ENCODE measurements at places on chromosomes 1 and 21.

- ATAC-seq, result no peak
Observed at GRCh38 chr1:21867451-21867996, 55.5 kb downstream of the LDLRAD2 start.

GRCh38 chr1:193629875-193630274, 443.5 kb upstream of the B3GALT2 start:
- ATAC-seq, result no peak

DNA sequence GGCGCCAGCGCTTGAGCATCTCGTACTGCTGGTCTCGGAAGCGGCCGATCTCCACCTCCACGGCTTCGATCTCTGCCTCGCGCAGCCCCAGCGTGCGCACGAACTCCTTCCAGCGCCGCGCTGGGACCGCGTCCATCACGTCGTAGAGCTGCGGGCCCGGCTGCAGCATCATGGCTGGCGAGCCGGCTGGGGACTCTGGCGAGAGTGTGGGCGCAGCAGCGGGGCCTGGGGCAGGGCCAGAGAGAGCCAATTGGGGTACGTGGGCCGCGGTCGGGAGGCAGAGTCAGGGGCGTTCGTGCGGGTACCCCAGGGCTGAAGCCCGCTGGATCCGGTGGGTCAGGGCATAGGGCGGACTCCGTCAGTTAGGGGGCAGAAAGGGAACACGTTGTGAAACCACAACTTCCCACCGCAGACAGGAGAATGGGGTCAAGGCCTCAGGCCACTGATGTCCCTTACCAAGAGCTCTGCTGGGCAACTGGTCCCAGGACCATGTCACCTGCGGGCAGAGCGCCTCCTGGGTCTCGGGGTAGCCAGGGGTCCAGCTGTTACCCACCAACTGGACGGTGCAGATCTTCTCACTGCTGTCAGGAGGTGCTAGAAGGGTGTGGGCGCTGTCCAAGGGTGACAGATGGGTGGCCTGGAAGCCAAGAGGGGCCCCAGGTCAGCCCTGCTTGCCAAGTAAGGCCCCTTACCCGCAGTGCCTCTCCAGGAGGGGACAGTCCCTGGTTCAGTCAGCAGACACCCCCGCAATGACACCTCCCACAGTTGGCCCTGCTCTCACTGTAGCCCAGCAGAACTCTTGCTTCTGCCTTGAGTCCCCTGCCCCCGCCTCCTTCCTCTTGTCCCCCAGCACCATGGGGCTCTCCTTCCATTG, 4.2 kb downstream of the TNFRSF25 start:
- ATAC-seq, result no peak

DNA sequence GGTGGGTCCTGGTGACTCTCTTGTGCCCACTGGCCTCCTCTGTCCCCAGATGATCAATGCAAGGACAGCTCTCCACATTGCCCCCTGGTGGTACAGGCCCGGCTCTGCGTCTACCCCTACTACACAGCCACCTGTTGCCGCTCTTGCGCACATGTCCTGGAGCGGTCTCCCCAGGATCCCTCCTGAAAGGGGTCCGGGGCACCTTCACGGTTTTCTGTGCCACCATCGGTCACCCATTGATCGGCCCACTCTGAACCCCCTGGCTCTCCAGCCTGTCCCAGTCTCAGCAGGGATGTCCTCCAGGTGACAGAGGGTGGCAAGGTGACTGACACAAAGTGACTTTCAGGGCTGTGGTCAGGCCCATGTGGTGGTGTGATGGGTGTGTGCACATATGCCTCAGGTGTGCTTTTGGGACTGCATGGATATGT, 10.8 kb downstream of the ADAMTSL4 start:
- peak; percentile 8 for ATAC-seq

GRCh38 chr1:88463401-88463985, 220.6 kb upstream of the PKN2 start:
- ATAC-seq, result no peak

- no peak for ATAC-seq
Observed at GRCh38 chr21:18369115-18369514, 34.5 kb downstream of the TMPRSS15 start.

GRCh38 chr1:86477682-86478081, 9.0 kb downstream of the CLCA1 start:
- no peak for ATAC-seq

GRCh38 chr1:147723691-147724323, 36.6 kb downstream of the GJA5 start:
- ATAC-seq, result no peak

DNA sequence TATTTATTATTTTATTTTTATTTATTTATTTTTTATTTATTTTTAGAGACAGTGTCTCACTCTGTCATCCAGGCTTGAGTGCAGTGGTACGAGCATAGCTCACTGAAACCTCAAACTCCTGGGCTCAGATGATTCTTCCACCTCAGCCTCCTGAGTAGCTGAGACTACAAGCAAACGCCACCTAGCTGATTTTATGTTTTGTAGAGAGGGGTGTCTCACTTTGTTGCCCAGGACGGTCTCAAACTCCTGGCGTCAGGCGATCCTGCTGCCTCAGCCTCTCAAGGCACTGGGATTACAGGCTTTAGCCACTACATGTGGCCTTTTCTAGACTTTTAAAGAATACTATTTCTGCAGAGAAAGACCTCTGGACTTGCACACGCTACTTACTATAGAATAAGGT, 61.3 kb upstream of the C1orf53 start:
- ATAC-seq, result no peak

DNA sequence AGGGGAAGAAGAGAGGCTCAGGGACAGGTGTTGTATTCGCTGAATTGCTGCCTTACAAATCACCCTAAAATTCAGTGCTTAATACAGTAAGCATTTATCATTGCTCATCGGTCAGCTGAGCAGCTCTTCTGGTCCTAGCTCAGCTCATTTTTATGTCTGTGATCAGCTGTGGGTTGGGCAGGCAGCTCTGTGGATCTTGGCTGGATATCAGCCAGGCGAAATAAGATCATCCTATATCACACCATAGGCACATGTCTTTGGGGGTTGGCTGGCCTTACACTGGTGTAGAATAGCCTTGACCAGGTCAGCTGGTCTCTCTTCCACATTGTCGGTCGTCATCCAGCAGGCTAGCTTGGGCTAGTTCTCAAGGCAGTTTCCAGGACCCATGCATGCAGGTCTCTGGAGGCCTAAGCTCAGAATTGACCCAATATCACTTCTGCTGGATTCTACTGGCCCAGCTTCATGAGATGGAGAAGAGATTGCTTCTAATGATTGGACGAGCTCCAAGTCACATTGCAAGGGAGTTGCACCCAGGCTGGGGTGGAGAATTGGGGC, 448.6 kb downstream of the KIF26B start:
- ATAC-seq, result no peak

- no peak for ATAC-seq
Observed at GRCh38 chr21:44913425-44914175, 7.1 kb downstream of the ITGB2 start.

DNA sequence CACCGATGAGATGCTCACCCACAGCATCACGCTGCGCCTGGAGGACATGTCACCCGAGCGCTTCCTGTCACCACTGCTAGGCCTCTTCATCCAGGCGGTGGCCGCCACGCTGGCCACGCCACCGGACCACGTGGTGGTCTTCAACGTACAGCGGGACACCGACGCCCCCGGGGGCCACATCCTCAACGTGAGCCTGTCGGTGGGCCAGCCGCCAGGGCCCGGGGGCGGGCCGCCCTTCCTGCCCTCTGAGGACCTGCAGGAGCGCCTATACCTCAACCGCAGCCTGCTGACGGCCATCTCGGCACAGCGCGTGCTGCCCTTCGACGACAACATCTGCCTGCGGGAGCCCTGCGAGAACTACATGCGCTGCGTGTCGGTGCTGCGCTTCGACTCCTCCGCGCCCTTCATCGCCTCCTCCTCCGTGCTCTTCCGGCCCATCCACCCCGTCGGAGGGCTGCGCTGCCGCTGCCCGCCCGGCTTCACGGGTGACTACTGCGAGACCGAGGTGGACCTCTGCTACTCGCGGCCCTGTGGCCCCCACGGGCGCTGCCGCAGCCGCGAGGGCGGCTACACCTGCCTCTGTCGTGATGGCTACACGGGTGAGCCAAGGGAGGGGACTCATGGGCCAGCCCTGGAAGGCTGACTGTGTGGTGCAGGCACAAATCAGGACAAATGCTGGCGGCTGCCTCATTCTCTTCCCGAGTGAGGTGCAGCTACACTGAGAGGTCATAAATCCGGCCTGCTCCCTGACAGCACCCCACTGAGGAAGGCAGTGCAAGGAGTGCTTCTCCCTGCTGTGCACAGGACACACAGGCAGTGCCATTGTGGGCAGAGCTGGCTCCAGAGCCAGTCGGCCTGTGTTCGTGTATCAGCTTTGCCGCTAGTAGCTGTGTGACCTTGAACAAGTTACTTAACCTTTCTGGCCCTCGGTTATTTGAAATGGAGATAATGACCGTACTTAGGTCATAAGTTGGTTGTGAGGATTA, 9.4 kb downstream of the CELSR2 start:
- ATAC-seq, result no peak

- ATAC-seq, result peak; percentile 9
Observed at GRCh38 chr21:42799948-42800347, 79.4 kb downstream of the WDR4 start.

- no peak for ATAC-seq
Observed at GRCh38 chr1:66930823-66931174, 6.0 kb downstream of the MIER1 start.

GRCh38 chr1:203076031-203076511, 9.7 kb downstream of the MYOG start:
- no peak for ATAC-seq

- no peak for ATAC-seq
Observed at GRCh38 chr1:33377756-33378155, 53.1 kb downstream of the PHC2 start.

GRCh38 chr1:48186306-48186839, 36.1 kb upstream of the SLC5A9 start:
- no peak for ATAC-seq

GRCh38 chr1:212589446-212589845, 19.1 kb upstream of the ATF3 start:
- no peak for ATAC-seq

- no peak for ATAC-seq
Observed at GRCh38 chr21:46112725-46113215, 14.9 kb downstream of the COL6A2 start.

DNA sequence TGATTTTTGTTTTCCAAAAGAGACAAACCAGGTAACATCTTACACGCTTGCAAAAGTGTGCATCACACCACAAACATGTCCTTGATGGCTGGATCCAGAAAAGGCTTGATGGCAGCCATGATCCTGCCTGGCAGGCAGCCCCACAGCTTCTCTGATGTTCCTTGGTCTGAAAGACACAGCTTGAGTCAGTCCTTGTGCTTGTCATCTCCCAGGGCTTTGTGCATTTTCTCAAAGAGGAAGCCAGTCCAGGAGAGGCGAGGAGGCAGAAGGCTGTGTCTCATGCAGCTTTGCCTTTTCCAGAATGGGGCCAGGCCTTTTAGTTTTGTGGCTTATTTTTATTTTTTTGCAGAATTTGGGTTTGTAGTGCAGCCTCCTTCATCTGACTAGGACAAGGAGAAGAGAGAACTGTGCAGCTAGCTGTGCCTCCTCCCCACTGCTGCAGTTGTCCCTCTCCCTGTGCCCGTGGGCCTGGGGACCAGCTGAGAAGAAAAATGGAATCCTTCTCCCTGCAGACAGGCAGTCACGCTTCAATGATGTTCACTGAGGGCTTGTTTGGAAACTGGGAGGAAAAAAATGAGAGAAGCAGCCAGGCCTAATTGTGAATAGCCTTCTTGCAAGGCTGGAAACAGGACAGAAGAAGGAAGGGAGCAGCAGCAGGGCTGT, 7.4 kb downstream of the FNDC5 start:
- no peak for ATAC-seq

DNA sequence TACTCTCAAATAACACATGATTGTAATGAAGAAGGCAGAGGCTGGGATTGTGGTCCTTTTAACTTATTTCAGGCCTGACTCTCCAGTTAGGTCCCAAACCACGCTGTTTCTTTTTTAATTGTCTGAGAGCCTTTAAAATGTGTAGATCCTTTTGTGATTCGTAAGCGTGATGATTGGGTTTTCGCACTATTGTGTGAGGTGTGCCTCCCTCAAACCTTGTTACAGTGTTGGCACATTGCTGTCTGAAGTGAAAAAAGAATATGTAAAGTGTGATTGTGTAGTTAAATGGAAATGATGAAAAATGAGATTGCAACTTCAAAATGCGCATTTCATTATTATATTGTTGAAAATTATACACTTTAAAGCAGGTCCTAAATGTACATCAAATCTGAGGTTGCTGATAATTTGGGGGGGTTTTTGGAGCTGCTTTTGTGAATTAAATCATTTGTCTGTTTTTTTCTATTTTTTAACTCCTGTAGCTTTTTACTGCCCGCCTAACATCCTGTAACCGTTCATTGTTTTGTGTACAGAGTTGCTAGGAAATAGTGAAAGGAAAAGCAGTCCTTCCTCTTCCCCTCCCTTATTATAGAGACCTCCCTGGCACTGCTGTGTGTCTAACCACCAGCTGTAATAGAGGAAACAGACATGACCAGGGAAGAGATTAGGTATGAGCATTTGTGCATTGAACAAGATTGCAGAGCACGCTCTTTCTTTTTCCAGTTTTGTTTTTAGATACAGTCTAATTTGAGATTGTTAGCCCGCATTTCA, 43.3 kb downstream of the IARS2 start:
- ATAC-seq, result no peak

GRCh38 chr1:155083865-155084721, 5.5 kb downstream of the EFNA3 start:
- ATAC-seq, result no peak

GRCh38 chr21:41254090-41254700, 62.4 kb upstream of the FAM3B start:
- no peak for ATAC-seq

DNA sequence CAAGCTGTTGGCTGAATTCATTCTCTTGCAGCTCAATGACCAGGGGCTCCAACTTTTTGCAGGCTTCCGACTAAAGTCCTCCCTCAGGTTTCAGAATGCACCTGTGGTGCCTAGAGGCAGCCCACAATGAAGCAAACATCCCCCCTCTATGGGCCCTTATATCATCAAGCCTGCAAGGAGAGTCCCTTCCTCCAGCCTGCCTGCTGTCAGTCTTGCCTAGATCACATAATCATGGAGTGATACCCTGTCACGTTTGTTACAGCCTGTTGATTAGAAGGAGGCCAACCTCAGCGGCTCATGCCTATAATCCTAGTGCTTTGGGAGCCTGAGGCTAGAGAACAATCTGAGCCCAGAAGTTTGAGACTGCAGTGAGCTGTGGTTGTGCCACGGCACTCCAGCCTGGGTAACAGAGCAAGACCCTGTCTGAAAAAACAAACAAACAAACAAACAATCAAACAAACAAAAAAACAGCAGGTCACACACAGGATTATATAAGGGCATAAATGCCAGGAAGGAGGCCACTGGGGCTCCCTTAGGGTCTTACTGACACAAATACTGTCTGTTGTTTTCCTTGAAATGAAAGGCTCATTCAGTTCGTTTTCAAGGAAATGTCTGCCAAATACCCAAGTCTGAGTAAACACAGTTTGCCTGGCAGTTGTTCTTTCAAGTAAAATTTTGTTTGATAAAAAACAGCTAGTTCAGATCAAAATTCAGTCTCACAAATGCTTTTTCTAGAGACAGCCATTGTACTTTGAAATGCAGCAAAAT, 4.7 kb upstream of the SPRR3 start:
- no peak for ATAC-seq

- ATAC-seq, result no peak
Observed at GRCh38 chr1:51897699-51898031, 19.1 kb upstream of the NRDC start.

- ATAC-seq, result no peak
Observed at GRCh38 chr1:240242601-240243144, 151.0 kb downstream of the FMN2 start.

- no peak for ATAC-seq
Observed at GRCh38 chr1:190416239-190416638, 61.4 kb downstream of the BRINP3 start.

- no peak for ATAC-seq
Observed at GRCh38 chr1:199811163-199811562, 216.3 kb upstream of the NR5A2 start.
